Kidney (tissue), 22 donors: ENCODE measurements at places on chromosomes 11 and 22. TPM values are rescaled to one million over a fixed set of nuclear protein-coding genes. Genes with fewer than 3 reads are reported as not detected.

DNA sequence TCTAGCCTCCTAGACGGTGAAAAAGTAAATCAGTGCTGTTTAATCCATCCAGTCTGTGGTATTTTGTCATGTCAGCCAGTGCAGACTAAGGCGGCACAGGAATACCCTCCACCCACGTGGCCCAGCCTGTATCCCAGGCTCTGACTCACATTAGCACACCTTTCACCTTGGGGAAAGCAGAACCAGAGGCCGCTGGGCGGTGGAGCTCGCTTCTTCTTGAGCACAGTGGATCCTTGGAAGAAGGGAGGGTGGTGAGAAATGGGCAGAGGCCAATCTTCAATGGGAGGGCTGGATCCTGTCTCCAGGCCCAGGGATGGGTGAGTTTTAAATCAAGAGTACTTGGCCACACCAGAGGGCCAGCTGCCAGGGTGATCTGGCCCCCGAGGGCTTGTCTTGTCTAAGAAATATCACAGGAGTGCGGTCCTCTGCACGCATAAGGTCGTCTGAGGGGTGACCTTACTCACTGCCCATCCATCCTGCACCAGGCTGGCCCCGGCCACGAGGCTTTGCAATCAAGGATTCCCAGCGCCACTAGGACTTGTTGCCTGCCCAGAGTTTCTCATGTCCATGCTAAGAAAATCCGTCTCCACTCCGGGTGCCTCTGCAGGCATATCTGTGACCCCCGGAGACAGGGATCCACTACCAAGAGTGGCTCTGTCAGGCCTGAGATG lies 658.5 kb downstream of the BRD1 start:
- no peaks in the 10 kb centered on the region for H3K27me3 ChIP-seq
- H3K4me1 ChIP-seq = no peaks in the 10 kb centered on the region
- no peaks in the 10 kb centered on the region for H3K36me3 ChIP-seq
- DNase-seq = no peak

GRCh38 chr11:20041499-20041898 lies 118.8 kb downstream of the DBX1 start:
- no peaks in the 10 kb centered on the region for H3K27me3 ChIP-seq
- no peak overlapping the region for H3K27ac ChIP-seq
- H3K4me1 ChIP-seq = peaks cover 8% of the 10 kb centered on the region
- H3K4me3 ChIP-seq = no peak overlapping the region
- no peak for DNase-seq

Gene JHY
- total RNA-seq = 13.6 TPM

GRCh38 chr11:12410006-12410728 lies 32.8 kb downstream of the PARVA start:
- no peaks in the 10 kb centered on the region for H3K36me3 ChIP-seq
- H3K4me3 ChIP-seq = no peak overlapping the region
- no peak for DNase-seq
- H3K4me1 ChIP-seq = peaks cover 6% of the 10 kb centered on the region
- H3K27me3 ChIP-seq = no peaks in the 10 kb centered on the region
- no peak overlapping the region for H3K27ac ChIP-seq

GRCh38 chr22:50569041-50569459 lies 6.3 kb upstream of the SYCE3 start:
- H3K4me3 ChIP-seq = no peak overlapping the region
- H3K27me3 ChIP-seq = no peaks in the 10 kb centered on the region
- peak; percentile 67 for DNase-seq
- H3K27ac ChIP-seq = no peak overlapping the region
- no peaks in the 10 kb centered on the region for H3K4me1 ChIP-seq
- H3K36me3 ChIP-seq = peaks cover 7% of the 10 kb centered on the region

DNA sequence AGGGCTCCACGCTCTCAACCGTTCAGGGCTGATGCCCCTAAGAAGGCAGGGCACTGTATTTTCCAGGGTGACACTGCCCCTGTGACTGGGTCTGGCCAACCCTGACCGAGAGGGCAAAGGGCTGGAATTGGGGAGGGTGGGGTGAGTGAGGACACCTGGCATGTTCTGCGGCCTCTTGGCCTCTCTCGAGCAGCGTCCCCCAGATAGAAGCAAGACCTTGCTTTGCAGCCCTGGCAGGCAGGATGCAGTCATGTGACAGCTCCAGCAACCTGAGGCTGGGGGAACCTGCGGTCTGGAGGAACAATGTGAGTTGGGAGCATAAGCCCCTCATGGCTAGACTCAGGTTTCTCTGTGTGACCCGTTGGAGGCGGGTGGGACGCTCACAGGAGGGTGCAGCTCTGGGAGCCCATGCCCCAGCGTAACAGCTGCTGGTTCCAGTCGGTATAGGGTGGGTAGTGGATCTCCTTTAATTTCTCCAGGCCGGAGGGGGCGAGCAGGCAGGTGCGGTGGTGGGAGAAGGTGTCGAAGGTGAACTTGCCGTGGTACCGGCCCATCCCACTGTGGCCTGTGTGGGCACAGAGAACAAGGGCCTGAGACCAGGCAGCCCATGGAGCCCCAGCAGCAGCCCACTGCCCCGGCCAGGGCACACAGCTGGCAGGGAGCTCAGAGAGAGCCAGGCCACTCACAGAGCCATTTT lies 11.4 kb downstream of the ALDH3B2 start:
- H3K4me1 ChIP-seq = no peaks in the 10 kb centered on the region
- no peak overlapping the region for H3K27ac ChIP-seq
- H3K36me3 ChIP-seq = no peaks in the 10 kb centered on the region
- no peak for DNase-seq
- H3K27me3 ChIP-seq = no peaks in the 10 kb centered on the region

DNA sequence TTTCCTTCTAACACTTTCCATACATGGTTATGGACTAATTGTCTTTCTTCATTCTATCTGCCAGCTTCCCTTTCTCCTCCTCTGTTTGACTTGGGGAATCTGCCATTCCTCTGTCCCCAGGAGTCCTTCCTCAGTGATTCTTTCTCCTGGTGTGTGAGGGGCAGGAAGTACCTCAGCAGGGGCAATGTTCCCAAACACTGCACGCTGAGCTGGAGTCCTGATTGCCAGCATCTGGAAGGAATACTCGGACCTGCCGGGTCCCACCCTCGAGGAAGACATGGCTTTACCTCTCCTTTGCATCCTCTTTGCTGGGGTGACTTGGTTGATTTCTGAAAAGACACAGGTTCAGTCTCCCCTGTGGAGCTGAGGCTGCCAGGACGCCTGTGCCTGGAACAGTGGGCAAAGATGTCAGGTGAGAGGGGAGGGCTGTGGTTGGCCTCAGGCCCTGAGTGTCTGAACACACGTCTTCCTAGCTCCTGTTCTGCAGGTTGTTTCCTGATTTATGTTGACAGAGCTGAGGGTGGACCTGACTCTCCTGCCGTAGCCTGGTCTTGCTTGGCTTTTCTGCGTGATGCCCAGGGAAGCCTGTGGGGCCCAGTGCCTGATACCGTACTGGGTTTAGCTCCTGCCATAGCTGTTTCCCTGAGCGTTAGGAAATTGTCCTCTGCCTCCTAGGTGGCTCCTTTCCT lies 4.3 kb downstream of the COX8A start:
- no peaks in the 10 kb centered on the region for H3K4me1 ChIP-seq
- no peak overlapping the region for H3K4me3 ChIP-seq
- no peak overlapping the region for H3K27ac ChIP-seq

GRCh38 chr11:73350908-73351636 lies 25.1 kb upstream of the RELT start:
- DNase-seq = peak; percentile 61
- no peaks in the 10 kb centered on the region for H3K27me3 ChIP-seq
- no peak overlapping the region for H3K27ac ChIP-seq
- peaks cover 21% of the 10 kb centered on the region for H3K36me3 ChIP-seq
- no peak overlapping the region for H3K4me3 ChIP-seq
- H3K4me1 ChIP-seq = no peaks in the 10 kb centered on the region

- peak; percentile 98 for DNase-seq
- H3K36me3 ChIP-seq = peaks cover 24% of the 10 kb centered on the region
- no peaks in the 10 kb centered on the region for H3K27me3 ChIP-seq
Measured at GRCh38 chr11:65860278-65861164, at the start of gene MUS81. Gene MUS81 (plus strand): TSS chr11:65860433. CDS start chr11:65860754, 321 bp downstream.

DNA sequence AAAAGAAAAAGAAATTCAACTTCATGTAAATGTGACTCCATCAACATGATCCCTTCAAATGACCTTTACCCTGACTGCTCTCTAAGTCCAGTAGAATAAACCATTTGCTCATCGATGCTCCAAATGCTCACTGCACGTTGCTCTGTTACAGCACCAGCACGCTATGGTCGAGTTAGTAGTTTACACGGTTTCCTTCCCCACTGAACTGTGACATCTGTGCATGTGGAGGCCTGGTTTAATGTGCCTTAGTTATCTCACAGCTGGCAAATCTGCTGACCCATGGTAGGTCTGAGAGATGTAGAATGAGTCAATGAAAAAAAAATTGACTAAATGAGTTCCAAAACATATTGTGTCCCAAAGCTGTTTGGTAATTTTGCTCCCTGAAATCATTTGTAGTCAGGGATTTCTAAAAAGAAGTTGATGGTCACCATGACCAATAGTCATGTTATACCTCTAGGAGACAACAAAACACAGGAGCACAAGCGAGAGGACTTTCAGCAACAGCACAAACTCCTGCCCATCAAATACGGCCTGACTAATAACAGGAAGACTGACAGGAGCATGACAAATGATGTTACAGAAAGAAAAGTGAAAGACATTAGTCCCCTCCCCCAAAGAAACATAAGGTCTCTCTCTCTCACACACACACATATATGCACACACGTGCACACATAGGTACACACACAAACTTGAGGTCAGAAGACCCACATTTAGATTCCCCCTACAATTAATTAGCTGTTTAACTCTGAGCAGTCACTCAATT lies 624.5 kb downstream of the OPCML start:
- no peak for DNase-seq
- H3K4me1 ChIP-seq = no peaks in the 10 kb centered on the region
- H3K27me3 ChIP-seq = no peaks in the 10 kb centered on the region
- H3K36me3 ChIP-seq = no peaks in the 10 kb centered on the region
- no peak overlapping the region for H3K4me3 ChIP-seq

GRCh38 chr11:111623527-111624030 lies 21.3 kb downstream of the SIK2 start:
- H3K27me3 ChIP-seq = no peaks in the 10 kb centered on the region
- no peak overlapping the region for H3K4me3 ChIP-seq
- H3K4me1 ChIP-seq = no peaks in the 10 kb centered on the region
- no peak for DNase-seq
- no peak overlapping the region for H3K27ac ChIP-seq

Gene SULT4A1
- 0.57 TPM for total RNA-seq

DNA sequence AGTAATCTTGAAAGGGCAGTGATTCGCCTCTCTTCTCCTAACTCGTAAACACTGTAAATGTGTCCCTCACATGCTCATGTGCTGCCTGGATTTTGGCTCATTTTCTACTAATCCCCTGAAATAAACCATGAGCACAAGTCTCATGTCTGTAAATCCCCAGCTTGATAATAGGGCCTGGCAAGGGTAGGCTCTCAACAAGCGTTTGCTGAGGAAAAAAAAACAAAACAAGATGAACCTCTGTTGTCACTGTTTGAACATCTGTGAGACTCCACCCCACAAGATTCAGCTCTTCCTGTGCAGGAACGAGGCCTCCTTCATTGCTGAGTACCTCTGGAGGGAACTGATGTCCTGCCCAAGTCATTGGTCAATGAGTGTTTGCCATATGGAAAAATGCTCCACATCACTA lies 4.5 kb upstream of the CYB5R2 start:
- H3K27me3 ChIP-seq = no peaks in the 10 kb centered on the region
- H3K4me3 ChIP-seq = no peak overlapping the region
- H3K27ac ChIP-seq = no peak overlapping the region
- H3K4me1 ChIP-seq = peaks cover 6% of the 10 kb centered on the region
